Brain pericyte (primary cell): ENCODE measurements at places on chromosomes 7 and 10.

DNA sequence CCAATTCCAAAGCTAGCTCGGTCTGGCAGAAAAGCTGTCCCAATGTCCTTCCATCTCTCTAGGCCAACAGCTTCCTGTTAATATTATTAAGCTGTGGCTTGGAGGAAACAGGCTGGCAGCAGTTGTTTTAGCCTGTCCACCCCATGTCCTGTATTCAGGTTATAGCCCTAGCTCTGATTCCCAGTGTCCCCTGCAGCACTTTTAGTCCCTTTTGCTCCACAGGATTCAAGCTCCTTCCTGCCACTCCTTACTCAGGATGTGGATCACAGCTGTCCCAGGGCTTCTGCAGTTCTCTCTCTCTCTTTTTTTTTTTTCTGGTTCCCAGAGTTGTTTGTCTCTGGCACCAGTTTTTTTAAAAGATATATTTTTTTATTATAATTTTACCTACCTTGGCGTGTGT lies 85.2 kb downstream of the PPP1R17 start:
- DNase-seq: no peak

GRCh38 chr10:4344492-4344994 lies 481.5 kb upstream of the AKR1E2 start:
- DNase-seq: peak; percentile 94

DNA sequence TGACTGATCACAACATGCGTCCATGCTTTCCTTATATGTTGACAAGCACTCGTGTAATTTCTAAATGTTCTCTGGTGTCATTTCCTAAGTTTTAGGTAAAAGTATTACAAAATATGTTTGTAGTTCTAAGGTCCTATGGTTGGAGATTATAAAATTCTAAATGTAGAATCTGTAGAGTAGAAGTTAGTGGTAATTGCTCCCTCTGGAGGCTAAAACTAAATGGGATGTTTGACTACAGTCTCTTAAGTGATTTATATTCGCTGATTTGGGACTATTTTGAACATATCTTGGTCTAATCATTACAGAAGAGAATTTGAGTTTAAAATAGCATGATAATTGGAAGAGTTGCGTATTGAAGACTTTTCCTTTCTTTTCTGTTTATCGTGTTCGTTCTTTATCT lies 74.1 kb downstream of the ZMYND11 start:
- no peak for DNase-seq

DNA sequence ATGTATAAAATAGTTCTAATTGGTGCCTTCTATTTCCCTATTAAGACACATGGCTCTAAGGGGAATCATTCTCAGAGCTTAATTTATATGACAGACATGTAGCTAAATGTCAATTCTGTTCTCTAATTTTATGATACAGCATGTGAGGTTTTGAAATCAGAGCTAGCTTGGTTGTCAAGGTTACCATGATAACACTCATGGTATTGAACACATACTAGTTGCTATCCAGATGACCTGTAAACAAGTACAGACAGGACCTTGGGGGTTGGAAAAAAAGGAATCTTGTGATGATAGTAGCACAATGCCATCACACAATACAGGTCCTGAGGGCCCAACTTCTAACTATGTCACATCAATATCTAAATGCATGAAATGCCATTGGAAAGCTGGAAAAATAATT lies 49.2 kb downstream of the RHOBTB1 start:
- no peak for DNase-seq

- DNase-seq: no peak
These were observed 129.5 kb downstream of the KLF6 start for GRCh38 chr10:3655528-3655927.

DNA sequence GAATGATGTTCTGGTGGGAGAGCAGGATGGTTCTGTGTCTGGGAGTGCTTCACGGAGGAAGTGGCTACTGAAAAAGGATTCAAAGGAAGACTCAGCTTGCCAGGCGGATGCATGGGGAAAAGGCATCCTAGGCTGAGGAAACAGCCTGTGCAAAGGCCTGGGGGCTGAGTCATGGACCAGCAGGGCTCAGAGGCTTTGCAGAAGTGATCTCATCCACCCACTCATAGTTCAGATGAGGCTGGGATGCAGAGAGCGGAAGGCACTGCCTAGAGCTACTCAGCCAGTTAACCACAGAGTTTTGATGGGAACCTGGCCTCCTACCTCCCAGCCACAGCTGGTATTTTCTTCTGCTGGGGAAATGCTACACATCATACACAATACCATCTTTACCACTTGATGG lies 15.8 kb upstream of the ADAMTS14 start:
- DNase-seq: peak; percentile 96

- no peak for DNase-seq
These were observed 42.0 kb downstream of the ZNF467 start for GRCh38 chr7:149731207-149731955.

GRCh38 chr7:13979671-13980435 lies 9.6 kb downstream of the ETV1 start:
- no peak for DNase-seq

GRCh38 chr7:25780904-25781303 lies 371.1 kb upstream of the NFE2L3 start:
- DNase-seq: no peak

DNA sequence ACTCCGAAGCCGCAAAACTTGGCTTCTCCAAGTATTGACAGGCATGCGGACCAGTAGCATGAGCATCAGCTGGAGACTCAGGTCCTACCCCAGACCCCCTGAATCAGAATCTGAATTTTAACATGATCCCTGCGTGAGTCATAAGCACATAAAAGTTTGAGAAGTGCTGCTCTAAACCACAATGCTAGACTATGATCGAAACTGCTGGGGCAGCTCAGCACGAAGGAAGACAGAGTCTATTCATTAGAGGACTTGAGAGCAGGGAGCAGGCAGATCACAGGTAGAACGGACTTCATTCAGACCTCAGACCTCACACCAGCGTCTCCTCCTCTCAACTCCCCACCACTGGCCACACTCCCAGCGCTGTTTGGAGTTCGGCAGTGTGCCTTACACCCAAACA lies 16.9 kb downstream of the CAMK2G start:
- no peak for DNase-seq

DNA sequence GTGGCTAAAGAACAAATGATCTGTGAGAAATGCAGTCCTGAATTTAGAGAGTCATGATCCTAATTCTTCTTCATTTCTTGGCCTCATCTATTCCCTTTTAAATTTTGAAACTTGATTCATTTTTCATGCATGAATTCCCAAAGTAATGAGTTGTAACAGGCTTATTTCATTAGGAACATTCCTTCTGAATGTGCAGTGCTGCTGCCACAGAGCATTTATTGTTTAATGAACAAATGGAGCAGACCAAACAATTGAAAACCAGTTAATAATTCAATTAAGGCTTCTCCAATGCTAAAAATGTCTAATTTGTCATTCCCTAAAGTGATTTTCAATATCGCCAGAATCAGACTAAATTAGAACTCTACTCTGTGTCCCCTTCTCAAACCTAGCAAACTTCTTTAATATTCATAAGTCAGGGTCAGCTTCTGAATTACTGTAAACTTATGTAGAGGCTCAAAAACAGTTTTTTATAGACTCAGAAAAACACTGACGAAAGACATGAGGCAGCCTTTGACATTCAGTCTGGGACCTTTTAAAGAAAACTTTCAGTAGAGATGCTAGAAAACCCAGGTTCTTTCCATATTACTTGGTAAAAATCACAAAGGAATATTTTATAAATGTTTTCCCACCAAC lies 14.5 kb downstream of the LSMEM1 start:
- no peak for DNase-seq

DNA sequence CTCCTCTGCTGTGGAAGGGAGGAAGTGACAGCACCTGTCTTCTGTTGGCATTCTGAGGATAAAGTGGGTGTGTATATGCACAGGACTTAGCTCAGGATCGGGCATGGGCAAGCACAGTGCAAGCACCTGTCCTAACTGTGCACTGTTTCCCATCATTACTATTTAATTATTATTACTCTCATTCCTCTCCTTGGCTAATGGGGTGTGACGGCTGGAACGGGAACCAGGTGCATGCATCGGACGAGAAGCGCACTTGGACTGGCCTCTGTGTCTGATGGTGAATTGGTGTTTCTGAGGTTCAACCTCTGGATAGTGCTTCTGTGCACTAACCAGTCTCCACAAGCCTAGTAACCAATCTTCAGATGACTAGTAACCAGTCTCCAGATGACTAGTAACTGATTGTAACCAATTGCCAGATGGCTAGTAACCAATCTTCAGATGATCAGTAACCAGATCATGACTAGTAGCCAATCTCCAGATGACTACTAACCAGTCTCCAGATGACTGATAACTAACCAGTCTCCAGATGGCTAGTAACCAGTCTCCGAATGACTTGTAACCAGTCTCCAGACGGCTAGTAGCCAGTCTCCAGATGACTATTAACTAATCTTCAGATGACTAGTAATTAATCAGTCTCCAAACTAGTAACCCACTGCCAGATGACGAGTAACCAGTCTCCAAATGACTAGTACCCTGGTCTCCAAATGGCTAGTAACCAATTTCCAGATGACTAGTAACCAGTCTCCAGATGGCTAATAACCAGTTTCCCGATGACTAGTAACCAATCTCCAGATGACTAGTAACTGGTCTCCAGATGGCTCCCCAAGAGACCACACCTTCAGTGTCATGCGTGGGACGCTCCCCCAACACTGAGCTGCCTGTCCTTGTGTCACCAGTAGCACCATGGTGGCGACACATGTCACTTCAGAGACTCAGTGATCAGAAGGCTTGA lies 85.8 kb downstream of the PAXIP1 start:
- no peak for DNase-seq

- no peak for DNase-seq
These were observed 12.0 kb downstream of the SCD start for GRCh38 chr10:100359030-100359432.

DNA sequence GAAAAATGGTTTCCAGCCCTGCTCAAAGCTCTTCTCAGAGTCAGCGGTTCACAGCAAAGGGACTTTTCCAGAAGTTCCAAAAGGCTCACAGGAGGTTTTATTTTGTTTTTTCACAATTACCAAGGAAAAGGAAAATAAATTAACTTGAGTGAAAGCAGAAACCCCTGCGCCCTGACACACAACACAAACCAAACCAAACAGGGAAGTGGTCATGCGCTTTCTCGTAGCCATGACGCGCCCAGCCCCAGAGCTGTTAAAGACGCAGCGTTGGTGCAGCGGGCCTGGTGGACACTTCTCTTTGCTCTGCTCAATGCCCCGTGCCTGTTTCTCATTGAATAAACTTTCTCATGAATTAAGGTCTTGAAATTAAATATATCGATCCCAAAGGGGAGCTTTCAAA lies 134.4 kb upstream of the LYZL2 start:
- no peak for DNase-seq

GRCh38 chr7:131603932-131604331 lies 47.5 kb upstream of the PODXL start:
- no peak for DNase-seq
